Caki2 (cell line): ENCODE measurements at places on chromosomes 16 and 17. TPM values are rescaled to one million over a fixed set of nuclear protein-coding genes. Genes with fewer than 3 reads are reported as not detected.

- DNase-seq: no peak
Observed at GRCh38 chr16:2595393-2596205, 57.8 kb downstream of the PDPK1 start.

DNA sequence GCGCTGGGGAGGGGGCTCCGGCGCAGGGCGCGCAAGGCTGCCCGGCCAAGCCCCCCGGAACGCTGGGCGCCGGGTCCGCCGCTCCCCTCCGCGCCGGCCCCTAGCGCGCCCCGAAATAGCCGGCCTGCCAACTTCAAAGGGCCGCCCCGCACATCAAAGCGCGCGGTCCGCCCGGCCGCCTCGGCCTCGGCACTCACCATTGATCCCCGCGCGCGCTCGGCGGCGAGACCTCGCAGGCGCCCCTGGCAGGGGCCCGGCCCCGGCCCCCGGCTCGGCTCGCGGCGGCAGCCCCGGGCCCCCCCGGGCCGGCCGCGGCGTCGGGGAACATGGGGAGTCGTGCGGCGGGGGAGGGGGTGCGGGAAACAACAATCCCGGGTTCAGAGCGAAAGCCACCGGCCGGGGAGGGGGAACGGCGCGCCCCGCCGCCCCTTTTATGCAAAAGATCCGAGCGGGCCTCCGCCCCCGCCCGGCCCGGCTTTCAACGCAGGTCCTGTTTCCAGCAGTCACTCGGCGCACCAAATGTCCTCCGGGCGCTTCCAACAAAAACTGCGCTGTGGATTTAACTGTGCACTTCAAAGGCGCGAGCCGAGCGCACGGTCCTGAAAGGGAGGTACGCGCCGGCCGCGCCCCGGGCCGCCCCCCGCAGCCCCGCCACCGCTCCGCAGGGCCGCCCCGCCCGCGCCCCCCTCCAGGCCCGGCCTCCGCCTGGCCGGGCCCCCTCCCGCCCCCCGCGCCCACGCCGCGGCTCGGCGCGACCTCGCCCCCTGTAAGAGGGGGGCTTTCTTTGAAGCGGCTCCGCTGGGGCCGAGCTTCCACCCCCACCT is 608 bp downstream of the AXIN2 start:
- peak; percentile 50 for DNase-seq

DNA sequence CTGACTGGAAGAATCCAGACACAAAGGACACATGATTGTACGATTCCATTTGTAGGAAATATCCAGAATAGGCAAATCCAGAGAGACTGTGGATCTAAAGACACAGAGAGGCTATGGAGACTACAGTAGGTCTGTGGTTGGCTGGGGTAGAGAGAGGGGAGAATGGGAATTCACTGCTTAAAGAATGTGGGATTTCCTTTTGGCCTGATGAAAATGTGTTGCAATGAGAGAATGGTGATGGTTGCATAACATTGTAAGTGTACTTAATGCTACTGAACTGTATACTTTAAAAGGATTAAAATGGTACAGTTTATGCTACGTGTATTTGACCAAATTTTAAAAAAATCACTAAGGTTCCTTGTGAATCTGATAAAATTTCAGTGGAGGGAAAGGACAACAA is 62.1 kb downstream of the GPRC5B start:
- no peak for DNase-seq

GRCh38 chr16:5903153-5903552 is 805.6 kb upstream of the EEF2KMT start:
- peak; percentile 26 for DNase-seq

- DNase-seq: no peak
Observed at GRCh38 chr17:68396226-68397107, 60.8 kb downstream of the WIPI1 start.

GRCh38 chr17:68981288-68981687 is 26.1 kb upstream of the ABCA8 start:
- peak; percentile 46 for DNase-seq

- no peak for DNase-seq
Observed at GRCh38 chr17:61305024-61305423, 94.6 kb upstream of the TBX2 start.

NOD2 gene
- not detected in 2 replicates for total RNA-seq

ARSG gene
- total RNA-seq: 0.41 and 1.3 TPM in 2 replicates

PPY gene
- total RNA-seq: not detected in 2 replicates

- no peak for DNase-seq
Observed at GRCh38 chr16:17386229-17386628, 84.5 kb downstream of the XYLT1 start.

DNA sequence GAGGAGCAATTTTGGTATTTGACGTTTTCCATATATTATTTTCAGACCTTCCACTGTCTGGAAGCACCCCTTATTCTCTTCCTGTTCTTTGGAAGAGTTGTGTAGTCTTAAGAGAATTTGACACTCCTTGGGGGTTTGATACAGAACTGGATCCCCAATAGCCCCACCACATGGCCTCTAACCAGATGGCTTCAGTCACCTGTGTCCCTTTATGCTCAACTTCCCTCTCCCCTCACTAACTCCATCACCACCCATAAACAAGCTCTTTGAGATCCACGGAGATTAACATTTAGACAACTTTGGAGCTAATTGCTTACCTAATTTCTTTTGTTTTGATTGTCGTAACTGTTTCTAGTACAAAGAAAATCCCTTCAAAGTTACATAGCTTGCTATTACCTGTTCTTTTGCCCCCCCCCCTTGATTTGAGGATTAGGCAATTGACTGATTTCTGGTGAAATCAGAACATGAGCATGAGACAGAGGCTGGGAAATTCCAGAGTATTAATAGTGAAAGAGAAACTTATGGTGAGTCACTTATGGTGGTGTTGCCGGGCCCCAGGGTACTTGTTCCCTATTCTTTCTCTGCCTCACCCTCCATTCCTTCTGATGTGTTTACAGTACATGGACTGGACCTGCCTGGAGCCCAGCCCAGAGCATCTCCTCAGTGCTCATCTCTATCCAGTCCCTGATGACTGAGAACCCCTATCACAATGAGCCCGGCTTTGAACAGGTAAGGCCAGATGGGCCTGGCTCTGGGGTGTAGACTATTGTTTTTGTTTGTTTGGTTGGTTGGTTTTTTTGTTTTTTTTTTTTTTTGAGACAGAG is 7.5 kb downstream of the UBE2Z start:
- peak; percentile 74 for DNase-seq

CCDC200 gene
- not detected in 2 replicates for total RNA-seq

RNF222 gene
- not detected in 2 replicates for total RNA-seq

IGF2BP1 gene
- 0.29 and 1.2 TPM in 2 replicates for total RNA-seq

ASGR1 gene
- total RNA-seq: not detected in 2 replicates

KRTAP4-1 gene
- not detected in 2 replicates for total RNA-seq

GRCh38 chr16:72952811-72953271 is 95.1 kb downstream of the ZFHX3 start:
- no peak for DNase-seq

CDRT4 gene
- 1.7 TPM in 1 of 2 replicates, not detected in the other for total RNA-seq

DNA sequence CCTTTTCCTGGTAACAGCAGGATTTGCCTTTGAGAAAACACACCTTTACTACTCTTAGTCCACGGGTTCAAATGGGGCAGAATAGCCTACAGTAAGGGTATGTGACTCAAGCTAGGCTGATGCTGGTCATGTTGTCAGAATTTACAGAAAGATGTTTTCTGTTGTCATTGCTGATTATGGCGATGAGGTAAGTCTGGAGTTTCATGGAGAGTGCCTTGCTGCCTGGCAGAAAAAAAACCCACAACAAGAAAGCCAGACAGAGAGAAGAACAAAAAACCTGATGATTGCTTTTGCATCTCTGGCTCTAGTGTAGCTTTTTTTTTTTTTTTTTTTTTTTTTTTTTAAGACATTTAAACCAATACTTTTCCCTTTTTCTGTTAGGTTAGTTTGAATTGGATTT is 47.9 kb downstream of the SLC6A4 start:
- peak; percentile 29 for DNase-seq

GRCh38 chr16:60811657-60812056 is 1224.6 kb downstream of the CDH8 start:
- DNase-seq: no peak

AOC3 gene
- total RNA-seq: 0.17 TPM in 1 of 2 replicates, not detected in the other

DNA sequence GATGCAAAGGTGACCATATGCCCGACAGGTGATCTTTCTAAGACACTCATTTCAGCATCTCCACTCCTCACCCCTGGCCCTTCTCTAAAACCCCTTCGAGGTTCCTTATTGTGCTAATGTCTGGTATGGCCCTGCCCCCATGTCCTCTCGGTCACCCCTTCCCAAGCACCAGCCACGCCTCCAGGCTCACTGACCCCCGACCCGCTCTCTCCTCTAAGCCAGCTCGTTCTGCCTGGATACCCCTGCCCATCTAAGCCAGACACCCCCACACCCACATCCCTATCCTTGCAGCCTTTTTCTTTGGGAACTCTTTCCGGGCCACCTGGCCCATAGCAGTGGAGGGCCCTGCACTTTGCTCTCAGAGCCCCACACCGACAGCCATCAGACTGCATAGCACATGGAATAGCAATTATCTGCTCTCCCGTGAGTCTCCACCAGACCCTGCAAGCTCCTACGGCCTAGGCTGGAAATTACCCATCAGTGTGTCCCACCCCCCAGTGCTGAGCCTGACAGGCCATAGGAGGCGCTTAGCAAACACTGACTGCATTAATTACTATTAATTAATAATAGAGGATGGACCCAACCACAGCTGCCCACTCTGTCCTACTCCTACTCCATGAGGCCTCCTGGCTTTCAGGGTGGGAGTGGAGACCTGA is 176.7 kb downstream of the TMEM132E start:
- no peak for DNase-seq

- DNase-seq: no peak
Observed at GRCh38 chr17:76888661-76889060, 20.5 kb downstream of the MGAT5B start.

DNA sequence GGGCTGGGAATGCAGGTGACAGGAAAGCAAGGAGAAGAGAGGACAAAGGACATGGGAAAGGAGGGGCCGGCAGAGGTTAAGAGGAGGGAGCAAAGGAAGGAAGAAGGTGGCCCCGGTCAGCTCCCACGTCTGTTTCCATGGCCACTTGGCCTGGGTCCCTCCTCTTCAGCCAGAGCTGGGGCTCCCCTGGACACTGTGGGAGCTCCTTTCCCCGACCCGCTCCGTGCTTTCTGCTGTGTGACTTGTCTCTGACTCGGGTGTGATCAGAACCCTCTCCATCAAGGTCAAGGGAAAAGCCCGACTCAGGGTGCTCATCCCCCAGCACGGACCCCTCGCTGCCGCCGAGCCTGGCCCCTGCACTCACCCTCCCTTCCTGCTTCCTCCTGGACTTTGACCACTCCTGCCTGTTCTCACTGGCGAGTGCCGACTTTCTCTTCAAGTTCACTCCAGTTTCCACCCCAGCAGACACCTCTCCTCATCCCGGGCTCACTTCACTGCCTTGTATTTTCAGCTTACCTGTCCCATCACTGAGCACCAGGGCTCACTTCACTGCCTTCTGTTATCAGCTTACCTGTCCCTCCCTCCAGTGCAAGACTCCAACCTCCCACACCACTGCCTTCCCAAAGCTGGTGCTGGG is 61.2 kb downstream of the MEAK7 start:
- no peak for DNase-seq

DNA sequence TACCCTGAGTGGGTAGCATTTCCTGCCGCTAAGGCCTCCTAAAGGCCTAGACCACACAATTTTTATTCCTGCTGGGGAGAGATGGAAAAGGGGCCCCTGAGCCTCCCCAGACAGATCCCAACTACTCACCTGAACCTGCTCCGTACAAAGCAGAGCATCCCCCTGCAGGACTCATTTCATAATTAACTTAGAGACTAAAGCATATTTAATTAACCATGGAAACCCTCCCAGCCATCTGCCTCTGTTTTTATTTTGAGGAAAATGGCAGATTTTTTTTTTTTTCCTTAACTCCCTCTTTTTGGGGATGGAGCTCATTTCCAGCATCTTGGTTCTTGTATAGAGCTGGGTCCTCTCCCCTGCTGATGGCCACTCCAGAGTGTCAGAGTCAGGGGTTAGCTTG is 96.5 kb upstream of the CRHR1 start:
- DNase-seq: no peak

DNA sequence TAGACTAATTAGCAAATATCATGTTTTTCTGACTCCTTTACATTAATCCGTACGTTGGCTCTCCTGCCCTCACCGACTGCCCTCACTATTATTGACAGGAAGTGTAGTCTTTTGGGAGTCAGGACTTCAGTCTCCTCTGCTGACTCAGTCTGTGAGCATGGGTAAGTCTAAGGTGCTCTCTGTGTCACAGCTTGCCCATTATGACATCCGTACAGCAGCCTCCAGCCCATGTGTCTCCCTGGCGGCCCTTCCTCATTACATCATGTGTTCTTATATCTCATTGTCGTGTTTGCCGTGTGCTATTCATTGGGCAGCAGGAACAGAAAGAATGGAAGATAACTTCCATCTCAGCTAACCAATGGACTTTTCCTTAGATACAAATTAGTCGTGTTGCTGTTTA is 77.5 kb downstream of the MRTFB start:
- peak; percentile 24 for DNase-seq

PLA2G10 gene
- total RNA-seq: not detected in 2 replicates

DNA sequence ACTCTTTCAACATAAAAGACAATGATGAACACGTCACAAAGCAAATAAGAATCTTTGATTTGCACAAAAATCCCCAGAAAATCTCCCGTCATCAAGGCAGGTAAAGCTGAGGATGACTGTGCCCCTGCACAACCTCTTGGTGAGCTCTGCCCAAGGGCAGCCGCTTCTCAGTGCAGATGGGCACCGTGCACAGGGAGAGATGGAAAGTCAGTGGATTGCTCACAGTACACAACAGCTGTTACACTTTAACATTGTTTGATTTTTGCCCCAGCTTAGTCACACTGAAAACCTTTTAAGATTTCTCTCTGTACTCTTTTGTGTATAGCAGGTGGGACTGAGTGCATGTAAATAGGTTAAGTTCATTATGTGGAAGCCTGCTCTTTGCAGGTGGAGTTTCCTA is 104.2 kb downstream of the CDK5R1 start:
- no peak for DNase-seq

GRCh38 chr16:4958510-4959438 is 644 bp downstream of the SEC14L5 start:
- DNase-seq: no peak

- DNase-seq: no peak
Observed at GRCh38 chr16:85862476-85863383, 36.2 kb upstream of the IRF8 start.

DNA sequence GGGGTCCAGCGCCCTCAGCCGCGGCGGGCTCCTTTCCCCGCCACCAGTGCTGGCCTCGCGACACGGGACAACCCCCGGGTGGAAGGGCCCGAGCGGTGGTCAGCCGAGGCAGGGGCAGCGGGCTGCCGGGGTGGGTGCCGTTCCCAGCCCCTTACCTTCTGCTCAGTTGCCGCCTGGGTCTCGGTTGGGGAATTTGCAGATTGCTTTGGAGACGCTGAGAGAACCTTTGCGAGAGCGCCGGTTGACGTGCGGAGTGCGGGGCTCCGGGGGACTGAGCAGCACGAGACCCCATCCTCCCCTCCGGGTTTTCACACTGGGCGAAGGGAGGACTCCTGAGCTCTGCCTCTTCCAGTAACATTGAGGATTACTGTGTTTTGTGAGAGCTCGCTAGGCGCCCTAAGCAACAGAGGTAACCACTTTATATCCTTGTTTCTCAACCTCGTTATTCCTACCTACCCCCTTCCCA is 381 bp downstream of the CTNS start:
- DNase-seq: no peak

CASKIN1 gene
- 0.03 TPM in 1 of 2 replicates, not detected in the other for total RNA-seq
